ENCODE measurements at places on chromosomes 4 and X. TPM values are rescaled to one million over a fixed set of nuclear protein-coding genes. Genes with fewer than 3 reads are reported as not detected.

The MSX1 gene
- not detected for total RNA-seq

The CSN3 gene
- not detected for total RNA-seq

The BST1 gene
- total RNA-seq: 0.65 TPM

The AFF1 gene
- 68.6 TPM for total RNA-seq

The MGAT4D gene
- total RNA-seq: not detected

The L1CAM gene
- 2.1 TPM for total RNA-seq

- no peaks in the 10 kb centered on the region for H3K27me3 ChIP-seq
- H3K4me3 ChIP-seq: no peak overlapping the region
Observed at GRCh38 chr4:76787898-76788297, 110.0 kb downstream of the SOWAHB start.

DNA sequence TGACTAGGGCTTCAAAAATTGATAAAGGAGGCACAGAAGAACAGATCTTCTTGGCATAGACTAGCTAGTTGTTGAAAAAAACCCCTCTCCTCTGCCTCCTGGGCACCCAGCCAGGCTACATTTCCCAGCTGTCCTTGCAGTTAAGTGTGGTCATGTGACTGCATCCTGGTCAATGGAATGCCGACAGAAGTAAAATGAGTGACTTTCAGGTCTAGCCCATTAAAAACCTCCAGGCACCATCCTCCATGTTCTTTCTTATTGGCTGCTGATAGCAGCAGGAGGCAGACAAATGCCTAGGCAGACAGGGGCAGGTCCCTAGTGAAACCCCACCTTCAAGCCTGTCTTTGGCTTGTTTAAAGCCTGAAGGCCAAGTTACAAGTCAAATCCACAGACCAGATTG is 35.3 kb downstream of the ATXN3L start:
- H3K4me3 ChIP-seq: no peak overlapping the region
- DNase-seq: no peak
- no peaks in the 10 kb centered on the region for H3K4me1 ChIP-seq
- H3K27ac ChIP-seq: no peak overlapping the region
- peaks cover 7% of the 10 kb centered on the region for H3K36me3 ChIP-seq

DNA sequence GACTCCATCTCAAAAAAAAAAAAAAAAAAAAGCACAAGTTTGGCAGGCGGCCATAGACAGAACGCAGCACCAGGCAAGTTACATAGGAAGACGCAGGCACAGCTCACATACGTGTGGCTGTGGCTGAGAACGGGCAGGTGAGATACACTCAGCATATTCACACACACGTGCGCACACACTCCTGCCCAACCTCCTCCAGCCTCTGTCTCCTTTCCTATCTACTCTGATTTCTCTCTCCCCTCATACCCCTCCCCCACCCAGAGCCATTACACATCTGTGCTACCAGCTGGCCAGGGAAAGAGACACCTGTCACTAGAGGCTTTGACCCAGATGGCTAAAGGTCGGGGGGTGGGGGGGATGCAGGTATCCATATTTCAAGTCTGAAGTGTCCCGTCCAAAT is 2.2 kb upstream of the SLC38A5 start:
- peaks cover 32% of the 10 kb centered on the region for H3K4me1 ChIP-seq
- no peak overlapping the region for H3K4me3 ChIP-seq
- DNase-seq: no peak
- H3K36me3 ChIP-seq: peaks cover 7% of the 10 kb centered on the region

DNA sequence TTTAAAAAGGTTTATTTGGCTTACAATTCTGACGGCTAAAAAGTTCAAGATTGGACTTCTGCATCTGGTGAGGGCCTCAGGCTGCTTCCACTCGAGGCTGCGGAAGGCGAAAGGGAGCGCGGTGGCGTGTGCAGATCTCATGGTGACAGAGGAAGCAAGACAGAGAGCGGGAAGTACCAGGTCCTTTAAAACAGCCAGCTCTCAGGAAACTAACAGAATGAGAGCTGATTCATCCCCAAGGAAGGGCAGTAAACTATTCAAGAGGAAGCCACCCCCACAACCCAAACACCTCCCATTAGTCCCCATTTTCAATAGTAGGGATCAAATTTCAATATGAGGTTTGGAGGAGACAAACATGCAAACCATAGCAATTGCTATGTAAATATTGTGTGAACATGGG is 2144.2 kb upstream of the AGA start:
- no peak overlapping the region for H3K4me3 ChIP-seq
- no peaks in the 10 kb centered on the region for H3K27me3 ChIP-seq
- no peak for DNase-seq
- H3K27ac ChIP-seq: no peak overlapping the region
- no peaks in the 10 kb centered on the region for H3K36me3 ChIP-seq

- H3K27me3 ChIP-seq: peaks cover 5% of the 10 kb centered on the region
- DNase-seq: no peak
Observed at GRCh38 chrX:82218361-82218760, 1016.5 kb downstream of the SH3BGRL start.

GRCh38 chr4:6272863-6273660 is 3.4 kb downstream of the WFS1 start:
- peaks cover 4% of the 10 kb centered on the region for H3K27me3 ChIP-seq
- H3K4me3 ChIP-seq: no peak overlapping the region
- H3K27ac ChIP-seq: no peak overlapping the region

GRCh38 chr4:77193511-77194102 is 36.6 kb downstream of the CCNG2 start:
- peaks cover 2% of the 10 kb centered on the region for H3K36me3 ChIP-seq
- peaks cover 35% of the 10 kb centered on the region for H3K4me1 ChIP-seq
- H3K4me3 ChIP-seq: peak overlapping the region; percentile 88
- peak overlapping the region; percentile 68 for H3K27ac ChIP-seq
- DNase-seq: peak; percentile 85

- H3K4me3 ChIP-seq: no peak overlapping the region
- H3K36me3 ChIP-seq: no peaks in the 10 kb centered on the region
- DNase-seq: no peak
- H3K27me3 ChIP-seq: peaks cover 9% of the 10 kb centered on the region
- H3K4me1 ChIP-seq: no peaks in the 10 kb centered on the region
- no peak overlapping the region for H3K27ac ChIP-seq
Observed at GRCh38 chr4:47419296-47419695, 44.2 kb downstream of the COMMD8 start.

- H3K27ac ChIP-seq: no peak overlapping the region
- no peaks in the 10 kb centered on the region for H3K27me3 ChIP-seq
- no peaks in the 10 kb centered on the region for H3K36me3 ChIP-seq
- H3K4me3 ChIP-seq: no peak overlapping the region
Observed at GRCh38 chr4:177555007-177555574, 112.9 kb upstream of the AGA start.

DNA sequence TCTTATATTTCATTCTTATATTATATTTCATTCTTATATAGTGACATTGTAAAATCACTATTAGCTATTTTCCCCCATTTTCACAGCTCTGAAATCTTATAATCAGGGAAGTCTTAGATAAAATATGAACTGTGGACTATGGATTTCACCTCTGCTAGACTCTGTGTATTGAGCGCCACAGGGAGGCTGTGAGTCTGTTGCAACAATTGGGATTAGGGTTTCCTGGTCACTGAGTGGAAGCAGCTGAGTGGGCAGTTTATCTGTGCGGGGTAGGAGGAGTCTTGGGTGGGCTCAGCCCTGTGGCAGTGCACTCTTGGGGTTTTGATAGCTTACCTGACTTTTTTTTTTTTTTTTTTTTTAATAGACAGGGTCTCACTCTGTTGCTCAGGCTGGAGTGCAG is 249.5 kb downstream of the PTTG2 start:
- H3K27me3 ChIP-seq: no peaks in the 10 kb centered on the region
- no peak overlapping the region for H3K4me3 ChIP-seq
- no peak for DNase-seq
- no peaks in the 10 kb centered on the region for H3K36me3 ChIP-seq
- H3K27ac ChIP-seq: no peak overlapping the region

DNA sequence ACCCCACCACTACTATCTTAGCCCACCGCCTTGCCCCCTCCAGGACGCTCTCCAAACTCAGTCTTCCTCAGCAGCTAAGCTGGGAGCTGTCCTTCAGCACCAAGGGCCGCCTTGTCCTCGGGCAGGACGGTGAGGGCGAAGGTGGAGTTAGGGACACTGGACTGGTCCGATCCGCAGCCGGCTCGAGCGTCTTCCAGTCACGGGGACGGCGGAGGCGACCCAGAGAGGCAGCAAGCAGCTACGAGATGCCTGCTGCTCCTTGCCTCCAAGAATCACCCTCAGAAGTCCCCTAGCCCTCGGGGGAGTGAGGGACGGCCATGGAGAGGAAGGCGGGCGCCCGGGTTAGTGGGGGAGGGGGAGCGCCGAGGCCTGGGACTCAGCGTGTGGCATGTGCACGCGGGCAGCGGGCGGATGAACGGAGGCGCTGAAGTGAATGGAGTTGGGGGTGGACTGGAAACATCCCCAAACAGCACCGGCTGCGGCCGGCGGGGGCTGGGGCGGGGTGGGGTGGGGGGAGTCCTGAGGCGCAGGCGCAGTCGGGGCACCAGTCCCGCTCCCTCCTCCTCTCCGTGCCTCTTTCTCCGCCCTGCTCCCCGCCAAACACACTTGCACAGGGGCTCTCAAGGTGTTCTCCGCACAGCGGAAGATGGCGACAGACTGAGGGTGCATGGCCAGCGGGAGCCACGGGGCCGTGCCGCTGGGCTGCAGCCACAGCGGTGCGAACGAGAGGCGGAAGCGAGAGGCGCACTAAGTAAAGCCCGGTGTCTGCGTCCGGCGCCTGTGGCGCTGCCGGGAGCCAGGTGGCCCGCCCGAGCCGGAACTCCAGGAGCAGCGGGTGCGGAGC is at the start of gene NALF2:
NALF2 (plus strand) TSS at position 545 of the 844 bp plus-strand sequence. CDS start 957 bp downstream, outside the sequence.
- peak; percentile 50 for DNase-seq
- H3K27ac ChIP-seq: no peak within 1 kb of the TSS
- H3K36me3 ChIP-seq: no peaks in the 10 kb centered on the region
- H3K27me3 ChIP-seq: peaks cover 32% of the 10 kb centered on the region
- peaks cover 4% of the 10 kb centered on the region for H3K4me1 ChIP-seq

GRCh38 chr4:82865592-82865991 is 25.4 kb downstream of the SEC31A start:
- peaks cover 34% of the 10 kb centered on the region for H3K4me1 ChIP-seq
- H3K27ac ChIP-seq: no peak overlapping the region
- peak; percentile 19 for DNase-seq
- peaks cover 10% of the 10 kb centered on the region for H3K36me3 ChIP-seq
